ENCODE measurements at places on chromosomes 4 and X.

GRCh38 chr4:26404743-26405206, 84.0 kb downstream of the RBPJ start:
- DNase-seq: no peak

DNA sequence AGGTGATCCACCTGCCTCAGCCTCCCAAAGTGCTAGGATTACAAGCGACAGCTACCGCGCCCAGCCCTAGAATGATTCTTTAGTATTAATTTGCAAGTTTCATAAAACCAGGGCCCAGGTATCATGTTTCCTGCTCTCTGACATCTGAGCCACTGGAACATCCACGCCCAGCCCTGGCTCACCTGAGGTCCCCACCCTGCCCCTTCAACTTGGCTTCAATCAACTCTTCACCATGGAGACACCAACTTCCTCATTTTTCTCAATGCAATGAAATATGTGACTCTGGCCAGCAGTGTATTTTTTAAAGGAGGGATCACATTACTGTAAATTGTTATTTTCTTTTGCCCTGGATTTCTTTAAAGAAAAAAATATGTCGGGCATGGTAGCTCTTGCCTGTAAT, 3.9 kb downstream of the PRSS12 start:
- no peak for DNase-seq

GRCh38 chrX:31981546-31982062, 909.8 kb upstream of the FTHL17 start:
- DNase-seq: no peak

DNA sequence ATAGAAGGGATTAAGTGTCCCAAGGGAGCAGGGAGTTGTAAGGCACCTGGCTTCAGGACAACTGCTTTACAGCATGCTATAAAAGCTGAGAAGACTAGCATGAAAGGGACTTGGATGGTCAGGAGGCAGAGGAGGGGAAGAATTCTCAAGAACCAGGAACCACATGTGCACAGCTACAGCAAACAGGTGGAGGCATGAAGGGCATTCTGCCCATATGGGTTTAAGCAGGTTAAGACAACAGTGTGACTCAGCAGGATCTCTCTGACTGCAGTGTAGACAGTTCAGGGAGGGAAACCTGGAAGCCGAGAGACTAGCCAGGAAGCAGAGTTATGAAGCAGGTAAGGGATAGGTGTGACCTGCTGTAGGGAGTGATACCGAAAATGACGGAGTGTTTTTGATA, 117.0 kb downstream of the DHRSX start:
- no peak for DNase-seq

DNA sequence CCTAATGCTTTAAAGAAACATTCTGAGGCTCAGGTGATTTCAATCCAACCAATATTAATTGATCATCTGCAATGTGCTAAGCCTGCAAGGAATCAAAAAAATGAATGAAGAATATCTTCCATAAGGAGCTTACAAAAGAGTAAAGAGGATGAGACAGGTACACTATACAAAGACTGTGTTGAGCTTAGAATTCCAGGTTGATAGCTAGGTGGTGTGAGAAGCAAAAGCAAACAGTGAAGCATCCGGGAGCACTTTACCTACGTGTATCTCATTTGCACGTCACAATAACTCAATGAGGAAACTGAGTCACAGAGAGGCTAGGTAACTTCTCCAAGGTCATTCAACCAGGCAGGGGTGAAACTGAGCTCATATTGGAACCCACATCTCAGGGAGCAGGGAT, 37.1 kb downstream of the FAM114A1 start:
- DNase-seq: no peak

DNA sequence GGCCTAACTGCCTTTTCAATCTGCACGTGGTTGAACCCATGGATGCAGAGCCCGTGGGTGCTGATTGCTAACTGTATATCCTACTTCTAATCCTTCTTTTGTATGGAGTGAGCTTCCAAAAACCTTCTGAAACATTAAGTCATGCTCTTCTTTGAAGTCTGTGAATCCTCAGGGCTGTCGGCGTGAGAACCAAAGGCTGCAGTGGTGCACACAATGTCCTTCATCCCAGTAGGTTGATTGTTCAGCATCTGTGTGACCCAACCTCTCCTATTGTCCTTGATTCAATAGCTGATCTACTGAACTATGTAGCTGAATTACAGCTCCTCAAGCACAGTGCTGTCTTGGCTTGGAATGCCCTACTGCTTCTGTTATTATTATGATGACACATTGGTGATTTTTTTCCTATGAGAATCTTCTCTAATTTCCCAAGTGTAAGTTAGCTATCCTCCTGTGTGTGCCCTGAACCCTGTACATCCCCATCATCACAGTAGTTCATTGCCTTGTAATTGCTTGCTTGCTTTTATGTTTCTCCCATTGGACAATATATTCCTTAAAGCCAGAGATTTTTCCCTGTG, 294.6 kb downstream of the TRIML1 start:
- no peak for DNase-seq

- no peak for DNase-seq
Measured at GRCh38 chrX:71475785-71476540, 56.9 kb upstream of the OGT start.

DNA sequence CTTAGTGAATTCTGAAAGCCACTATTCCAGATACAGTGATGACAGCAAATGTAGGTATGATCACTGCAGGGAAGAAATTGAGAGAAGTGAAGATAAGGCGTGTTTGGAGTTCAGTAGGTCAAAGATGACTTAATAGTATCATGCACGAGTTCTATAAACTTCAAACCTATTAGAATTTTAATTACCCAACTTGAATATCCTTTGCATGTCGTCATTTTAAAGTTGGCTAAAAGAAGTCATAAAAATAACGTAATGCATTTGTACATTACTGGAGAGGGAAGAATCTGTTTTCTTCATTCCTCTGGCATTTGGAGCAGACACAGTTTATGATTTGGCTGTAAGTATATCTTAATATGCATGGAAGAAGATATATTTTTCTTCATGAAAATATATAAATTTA, 68.6 kb upstream of the MXRA5 start:
- no peak for DNase-seq

DNA sequence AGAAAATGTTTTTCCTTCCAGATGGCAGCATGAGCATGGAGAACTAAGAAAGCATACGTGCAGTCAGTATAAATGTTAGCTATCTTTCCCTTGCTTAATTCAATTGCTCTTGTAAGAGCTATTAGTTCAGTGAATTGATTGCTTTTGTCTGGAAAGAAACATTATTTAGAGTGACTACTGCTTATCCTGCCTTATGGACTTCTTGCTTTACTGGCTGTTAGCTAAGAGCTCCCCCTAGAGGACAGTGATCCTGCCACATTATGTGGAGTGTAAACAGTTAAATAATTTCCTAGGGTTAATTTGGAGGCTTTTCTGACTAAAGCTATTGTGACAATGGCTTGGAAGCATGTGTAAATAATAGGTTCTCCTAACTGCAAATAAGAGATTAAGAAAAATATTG, 1402.4 kb downstream of the FAM133A start:
- no peak for DNase-seq

DNA sequence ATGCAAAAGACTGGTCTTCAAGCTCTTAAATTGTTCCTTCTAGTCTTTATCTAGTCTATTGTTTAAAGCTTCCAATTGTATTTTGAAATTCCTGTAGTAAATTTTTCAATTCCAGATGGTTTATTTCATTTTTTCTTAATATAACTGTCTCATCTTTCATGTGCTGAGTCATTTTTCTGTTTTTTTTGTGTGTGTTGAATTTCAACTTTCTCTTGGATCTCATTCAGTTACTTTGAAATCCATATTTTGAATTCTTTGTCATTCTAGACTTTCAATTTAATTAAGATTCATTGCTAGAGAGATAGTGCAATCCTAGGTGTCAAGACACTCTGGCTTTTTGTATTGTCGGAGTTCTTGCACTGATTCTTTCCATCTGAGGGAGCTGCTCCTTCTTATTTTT, 128.0 kb upstream of the PRKG2 start:
- no peak for DNase-seq

- DNase-seq: no peak
Measured at GRCh38 chrX:93741811-93742210, 67.8 kb downstream of the FAM133A start.

GRCh38 chr4:40281913-40282312, 53.2 kb upstream of the CHRNA9 start:
- no peak for DNase-seq

DNA sequence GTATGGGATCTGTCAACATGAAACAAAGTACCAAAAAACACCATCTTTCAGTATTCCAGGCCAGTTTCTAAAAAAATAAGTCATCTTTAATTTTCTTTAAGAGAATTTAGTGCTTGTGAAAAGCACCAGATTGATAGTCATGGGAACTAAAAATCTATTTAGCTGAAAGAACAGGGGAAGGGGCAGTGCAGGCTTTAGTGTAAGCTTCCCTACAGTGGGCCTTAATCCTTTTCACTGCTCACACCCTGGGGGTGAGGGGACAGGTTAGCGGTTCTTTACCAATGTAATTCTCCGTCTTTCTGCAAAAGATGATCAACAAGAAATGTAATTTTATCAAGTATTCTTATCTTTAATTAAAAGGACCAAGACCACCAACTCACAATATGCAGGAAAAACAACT, 47.1 kb downstream of the CHIC2 start:
- no peak for DNase-seq

- DNase-seq: no peak
Measured at GRCh38 chr4:9859810-9860209, 78.4 kb downstream of the DRD5 start.

GRCh38 chrX:13476384-13476783, 93.0 kb upstream of the EGFL6 start:
- no peak for DNase-seq

- DNase-seq: no peak
Measured at GRCh38 chrX:23784470-23785331, 1.7 kb downstream of the SAT1 start.

- DNase-seq: no peak
Measured at GRCh38 chr4:96193061-96193460, 353.2 kb downstream of the PDHA2 start.

GRCh38 chr4:157127571-157127970, 51.6 kb downstream of the GLRB start:
- no peak for DNase-seq

- no peak for DNase-seq
Measured at GRCh38 chrX:105565856-105566255, 256.5 kb upstream of the NRK start.

DNA sequence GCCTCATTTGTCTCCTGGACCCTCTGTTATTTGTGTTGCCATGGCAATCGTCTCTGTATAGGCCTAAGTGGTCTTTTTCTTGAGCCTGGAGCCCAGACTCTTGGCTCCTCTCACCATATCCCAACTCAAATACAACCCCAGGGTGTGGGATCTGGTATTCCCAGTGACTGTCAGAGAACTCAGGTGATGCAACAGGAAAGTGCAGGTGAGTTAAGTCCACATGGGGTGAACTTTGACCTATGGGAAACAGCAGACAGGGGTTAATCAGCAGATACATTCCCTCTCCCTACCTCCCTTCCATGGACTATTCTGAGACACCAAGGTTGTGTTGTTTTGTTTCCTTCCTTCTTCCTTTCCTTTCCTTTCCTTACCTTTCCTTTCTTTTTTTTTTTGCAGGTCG, 130.9 kb upstream of the RPS6KA3 start:
- DNase-seq: no peak

DNA sequence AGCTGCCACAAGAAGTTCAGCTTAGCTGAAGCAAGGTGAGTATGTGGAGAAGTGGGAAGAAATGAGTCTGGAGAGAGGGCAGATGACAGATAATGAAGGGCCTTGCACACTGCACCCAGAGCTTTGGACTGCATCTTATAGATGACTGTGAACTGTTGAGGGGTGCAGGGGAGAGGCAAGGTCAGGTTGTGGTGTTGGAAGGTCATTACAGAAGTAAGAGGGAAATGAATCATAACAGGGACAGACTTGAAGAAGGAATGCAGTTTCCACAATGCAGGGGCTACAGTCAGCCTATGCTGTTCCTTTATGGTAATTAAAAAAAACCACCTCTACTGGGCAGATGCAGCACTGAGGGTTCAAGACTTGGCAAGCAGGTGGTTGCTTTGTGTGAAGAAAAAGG, 4.8 kb upstream of the IGFBP7 start:
- DNase-seq: no peak

- DNase-seq: no peak
Measured at GRCh38 chr4:169312690-169313422, 42.1 kb upstream of the SH3RF1 start.

GRCh38 chr4:20901851-20902250, 201.6 kb downstream of the PACRGL start:
- DNase-seq: no peak

- no peak for DNase-seq
Measured at GRCh38 chr4:80926891-80927290, 103.6 kb upstream of the BMP3 start.

DNA sequence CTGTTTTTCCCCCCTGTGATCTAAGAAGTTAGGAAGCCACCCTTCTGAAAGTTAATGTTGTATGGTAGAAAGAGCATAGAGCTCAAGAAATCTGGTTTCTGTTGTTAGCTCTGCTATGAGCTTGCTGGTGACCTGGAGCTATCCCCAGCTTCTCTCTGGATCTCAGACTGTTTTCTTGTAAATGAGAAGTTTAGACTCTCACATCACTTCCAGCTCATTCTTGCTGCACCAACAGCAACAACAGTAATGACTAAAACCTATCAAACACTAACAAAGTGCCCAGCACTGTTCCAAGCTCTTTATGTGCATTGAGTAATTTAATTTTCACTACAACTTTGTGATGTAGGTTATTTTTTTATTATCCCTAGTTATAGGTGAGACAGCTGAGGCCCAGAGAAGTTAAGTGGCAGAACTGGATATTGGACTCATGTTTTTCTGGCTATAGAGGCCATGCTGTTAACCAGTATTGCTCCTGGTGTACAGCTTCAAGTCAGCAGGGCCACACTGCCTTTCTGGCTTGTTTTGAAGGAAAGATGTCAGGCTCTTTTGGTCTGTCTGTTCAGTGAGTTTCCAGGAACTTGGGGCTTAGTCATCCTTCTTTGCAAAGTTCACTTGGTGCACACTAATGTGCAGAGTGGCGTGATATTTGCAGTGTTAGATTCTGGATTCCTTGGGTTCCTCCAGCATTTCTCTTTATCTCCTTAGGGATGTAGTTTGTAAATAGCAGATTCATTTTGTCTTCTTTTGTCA, 27.8 kb upstream of the TMEM164 start:
- DNase-seq: no peak

DNA sequence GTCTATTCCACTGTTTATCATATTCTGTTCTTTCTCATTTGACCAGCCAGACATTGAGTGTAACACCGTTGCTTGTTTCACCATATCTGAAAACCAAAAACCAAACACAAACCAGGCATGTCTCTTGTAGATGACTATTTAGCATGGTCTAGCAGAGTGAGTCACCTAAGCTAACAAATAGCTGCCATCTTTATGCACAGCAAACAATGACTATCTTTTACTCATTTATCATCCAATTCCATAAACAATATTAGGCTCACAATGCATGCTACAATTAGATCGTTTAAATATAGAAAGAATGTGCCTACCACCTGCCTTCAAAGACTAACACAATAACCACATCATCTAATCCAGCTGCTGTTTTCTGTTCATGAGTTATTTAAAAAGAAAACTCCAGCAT, 495.4 kb downstream of the PCDH19 start:
- DNase-seq: no peak
